ENCODE measurements at places on chromosomes 11 and 22.
A peak's percentile ranks its signal among the peaks of the same experiment; 100 is the strongest.

GRCh38 chr11:59857439-59858434 lies 8.6 kb downstream of the TCN1 start:
- no peak for DNase-seq

DNA sequence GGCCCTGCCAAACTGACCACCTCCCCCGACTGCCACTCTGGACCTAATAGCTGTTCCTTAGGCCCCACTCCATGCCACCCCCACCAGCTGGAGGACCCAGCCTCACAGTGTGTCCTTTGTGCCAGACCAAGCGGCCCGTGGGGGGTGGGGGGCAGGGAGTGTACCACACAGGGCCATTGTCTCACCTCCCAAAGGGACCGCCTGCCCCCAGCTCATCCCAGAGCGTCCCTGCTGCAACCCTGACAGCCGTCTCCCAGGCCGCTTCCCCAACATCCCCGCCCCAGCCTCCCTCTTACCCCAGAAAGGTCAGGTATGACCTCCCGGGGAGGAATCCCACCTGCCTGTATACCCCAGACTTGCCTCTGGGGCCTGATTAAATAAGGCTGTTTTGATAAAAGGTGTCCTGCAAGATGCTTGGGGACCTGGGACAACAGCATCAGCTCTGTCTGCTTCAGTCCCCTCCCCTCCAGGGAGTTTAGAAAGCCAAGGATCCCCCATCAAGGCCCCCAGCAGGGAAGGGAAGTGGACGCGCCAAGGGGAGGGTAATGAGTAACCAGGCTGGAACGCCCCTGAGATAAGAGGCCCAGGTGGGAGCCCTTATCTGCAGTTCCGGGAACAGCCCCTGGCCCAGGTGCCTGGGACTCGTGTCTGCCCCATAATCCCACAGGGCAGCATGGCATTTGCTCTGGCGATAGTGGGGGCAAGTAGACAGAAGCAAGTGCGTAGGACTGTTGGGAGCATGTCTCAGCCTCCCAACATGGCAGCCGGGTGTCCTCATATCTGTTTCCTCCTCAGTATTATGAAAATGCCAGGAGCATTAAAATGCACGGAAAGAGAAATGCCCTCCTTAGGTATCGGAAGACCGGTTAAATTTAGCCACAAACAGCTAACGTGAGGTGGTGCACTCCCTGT lies 9.0 kb downstream of the CDC42EP1 start:
- DNase-seq: no peak

DNA sequence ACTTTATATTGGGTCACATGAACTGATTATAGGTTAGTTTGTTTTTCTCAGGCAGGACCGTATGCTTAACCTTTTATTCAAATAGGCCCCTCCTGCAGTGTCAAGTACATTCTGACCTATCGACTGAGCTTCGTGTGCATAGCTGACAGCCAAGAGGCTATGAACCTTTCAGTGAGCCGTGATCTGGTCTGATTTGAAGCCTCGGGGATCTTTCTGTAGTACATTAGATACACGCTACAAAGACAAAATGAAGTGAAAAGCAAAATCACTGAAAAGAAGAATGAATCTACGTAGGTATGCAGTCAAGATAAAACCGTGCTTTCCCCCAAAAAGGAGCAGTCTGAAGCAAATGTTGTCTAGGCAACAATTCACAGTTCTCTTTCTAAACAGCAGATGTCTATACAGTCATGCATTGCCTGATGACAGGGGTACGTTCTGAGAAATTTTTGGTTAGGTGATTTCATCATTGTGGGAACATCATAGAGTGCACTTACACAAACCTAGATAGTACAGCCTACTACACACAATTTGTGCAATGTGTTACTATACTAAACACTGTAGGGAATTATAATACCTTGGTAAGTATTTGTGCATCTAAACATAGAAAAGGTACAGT lies 18.1 kb downstream of the JHY start:
- no peak for DNase-seq

- no peak for DNase-seq
Observed at GRCh38 chr11:70498171-70498571, 99.8 kb downstream of the CTTN start.

GRCh38 chr11:92916299-92916698 lies 53.2 kb upstream of the MTNR1B start:
- no peak for DNase-seq

- no peak for DNase-seq
Observed at GRCh38 chr22:50228366-50228765, 16.5 kb downstream of the TUBGCP6 start.

GRCh38 chr11:119704849-119705248 lies 24.2 kb downstream of the NECTIN1 start:
- DNase-seq: no peak

GRCh38 chr11:13384908-13385640 lies 77.9 kb downstream of the BTBD10 start:
- DNase-seq: no peak

DNA sequence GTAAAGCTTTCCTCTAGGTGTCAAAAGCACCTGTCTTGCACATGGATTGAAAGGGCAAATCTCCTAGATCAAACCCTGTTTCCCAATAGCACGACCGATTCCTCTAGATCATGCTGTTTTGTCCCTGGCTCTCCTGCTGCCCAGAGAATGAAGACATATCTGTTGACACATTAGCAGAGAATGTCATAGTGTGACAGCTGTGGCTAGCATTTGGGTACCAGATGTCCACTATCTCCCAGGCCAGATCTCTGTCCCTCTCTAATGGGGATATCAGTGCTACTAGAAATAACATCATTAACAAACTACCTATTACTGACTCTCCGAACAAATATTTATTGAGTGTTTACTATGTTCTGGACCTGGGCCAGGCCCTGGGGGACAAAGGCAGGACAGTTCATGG lies 72.4 kb upstream of the ISX start:
- no peak for DNase-seq

GRCh38 chr11:123150882-123151281 lies 44.2 kb downstream of the CLMP start:
- DNase-seq: no peak

DNA sequence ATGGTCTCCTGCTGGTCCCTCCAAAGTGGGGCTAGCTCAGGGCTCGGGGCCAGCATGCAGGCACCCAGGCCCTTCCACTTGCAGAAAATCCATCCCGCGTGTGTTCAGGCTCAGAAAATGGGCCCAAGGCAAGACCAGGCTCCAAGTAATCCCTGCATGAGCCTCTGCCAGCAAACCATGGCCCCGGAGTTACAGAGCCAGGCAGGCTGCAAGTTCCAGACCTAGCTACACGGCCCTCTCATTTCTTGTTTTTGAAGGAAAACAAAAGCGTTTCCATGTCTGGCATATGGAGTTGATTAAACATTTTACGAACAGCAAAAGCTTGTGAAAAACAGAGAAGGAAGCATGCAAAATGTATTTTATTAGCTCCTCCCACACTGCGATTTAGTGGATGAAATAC lies 29.7 kb downstream of the KIAA0930 start:
- DNase-seq: no peak

- no peak for DNase-seq
Observed at GRCh38 chr11:120179057-120179672, 31.7 kb upstream of the OAF start.

DNA sequence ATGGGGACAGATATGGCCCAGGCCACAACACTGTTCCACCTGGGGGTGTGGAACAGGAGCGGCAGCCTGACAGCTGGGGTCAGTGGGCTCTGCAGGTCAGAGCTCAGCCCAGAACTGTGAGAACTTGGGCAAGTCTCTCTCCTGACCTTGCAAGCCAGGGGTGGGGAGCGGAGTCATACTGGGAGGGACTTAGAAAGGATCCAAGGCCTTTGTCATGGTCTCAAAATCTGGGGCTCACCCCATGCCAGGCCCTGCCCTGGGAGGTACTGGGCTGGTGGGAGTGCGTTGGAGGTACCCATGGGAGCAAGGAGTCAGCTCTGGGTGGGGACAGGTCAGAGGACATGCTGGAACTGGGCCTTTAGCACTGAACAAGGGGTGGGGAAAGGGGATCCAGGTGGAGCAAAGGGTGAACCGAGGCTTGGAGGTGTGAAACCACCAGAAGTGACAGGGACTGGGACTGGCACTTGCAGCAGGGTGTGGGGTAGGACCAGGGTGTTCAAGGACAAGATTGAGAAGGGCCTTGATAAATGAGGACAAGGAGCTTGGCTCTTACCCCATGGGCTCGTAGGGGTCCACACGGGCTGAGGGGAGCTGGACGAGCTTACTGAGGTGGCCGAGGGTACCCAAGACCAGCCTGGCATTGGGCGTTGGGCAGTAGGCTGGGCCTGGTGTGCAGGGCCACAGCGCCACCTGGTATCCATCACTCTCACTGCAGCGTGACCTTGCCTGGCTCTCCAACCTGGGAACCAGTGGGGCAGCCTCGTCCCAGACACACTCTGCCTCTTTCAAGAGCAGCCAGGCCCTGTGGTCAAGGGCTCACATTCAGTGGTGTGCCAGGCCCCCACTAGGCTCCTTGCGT lies 7.4 kb upstream of the PMM1 start:
- DNase-seq: peak; percentile 57

- DNase-seq: peak; percentile 71
Observed at GRCh38 chr22:23385678-23386631, 194.1 kb downstream of the IGLL1 start.

Measured in mesothelial cell of epicardium (in vitro differentiated cells).